ENCODE measurements at places on chromosomes 2 and 18.

DNA sequence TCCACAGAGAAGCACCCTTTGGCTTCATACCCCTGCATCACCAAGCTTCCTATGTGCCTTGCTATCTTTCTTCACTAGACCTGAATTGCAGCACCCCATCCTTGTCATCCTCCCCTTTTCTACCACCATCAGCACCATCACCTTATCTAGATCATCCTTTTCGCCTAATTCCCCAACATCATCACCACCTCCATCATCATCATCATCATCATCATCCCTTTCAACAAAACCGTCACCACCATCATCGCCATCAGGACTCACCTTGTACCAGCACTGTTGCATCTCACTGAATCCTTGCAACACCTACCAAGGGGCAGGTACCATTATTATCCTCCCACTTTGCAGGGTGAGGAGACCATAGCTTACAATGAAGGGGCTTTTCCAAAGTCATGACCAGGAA is 10.8 kb upstream of the ECEL1 start:
- DNase-seq: no peak

- no peak for DNase-seq
Observed at GRCh38 chr2:71926876-71927756, 220.5 kb downstream of the CYP26B1 start.

DNA sequence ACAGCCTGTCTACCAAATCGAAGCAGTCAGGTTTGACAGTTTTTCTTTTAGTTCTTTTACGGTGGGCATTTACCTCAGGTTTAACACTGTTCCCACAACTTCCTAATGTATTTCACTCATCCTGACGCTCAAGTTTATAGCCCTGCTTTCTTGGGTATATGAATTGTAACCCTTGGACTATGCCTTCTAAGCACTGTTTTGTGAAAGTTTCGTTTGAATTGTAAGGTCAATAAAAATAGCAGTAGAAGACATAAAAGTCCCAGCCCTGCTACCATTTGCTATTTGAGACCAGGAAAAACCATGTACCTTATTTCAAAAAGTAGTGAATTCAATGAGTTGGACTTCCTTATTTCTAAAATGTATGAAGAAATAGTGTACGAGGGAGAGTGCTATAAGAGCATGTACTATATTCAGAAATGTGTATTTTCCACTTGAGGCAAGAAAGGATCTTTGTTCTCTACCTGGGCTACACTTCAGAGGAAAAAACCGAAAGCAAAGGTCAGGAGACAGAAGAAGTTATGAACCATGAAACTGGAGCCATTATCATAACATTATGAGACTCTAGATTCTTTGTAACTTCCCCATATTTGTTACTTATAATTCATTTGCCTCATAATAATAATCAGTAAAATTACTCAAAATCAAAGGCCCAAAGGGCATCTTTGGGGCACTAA is 1.9 kb upstream of the ZC3H15 start:
- no peak for DNase-seq

GRCh38 chr18:518081-518480 is 17.6 kb upstream of the COLEC12 start:
- no peak for DNase-seq

DNA sequence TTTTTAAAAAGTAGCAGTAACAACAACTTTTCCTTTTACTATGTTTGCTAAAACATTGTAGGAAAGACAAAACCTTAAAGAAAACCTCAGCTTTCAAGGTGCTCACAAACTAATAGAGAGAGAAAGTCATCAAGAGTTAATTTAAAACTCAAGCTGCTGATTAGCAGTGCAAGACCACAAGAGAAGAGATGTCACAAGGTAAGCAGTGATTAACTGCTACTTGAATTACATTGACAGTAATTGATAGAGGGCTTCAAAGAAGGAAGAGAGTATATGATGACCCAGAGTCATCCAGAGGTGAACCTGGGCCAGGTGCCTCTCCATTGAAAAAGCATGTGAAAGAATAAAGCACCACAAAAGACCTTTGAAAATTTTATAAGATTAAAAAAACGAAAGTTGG is 939.6 kb upstream of the CNTNAP5 start:
- DNase-seq: no peak

DNA sequence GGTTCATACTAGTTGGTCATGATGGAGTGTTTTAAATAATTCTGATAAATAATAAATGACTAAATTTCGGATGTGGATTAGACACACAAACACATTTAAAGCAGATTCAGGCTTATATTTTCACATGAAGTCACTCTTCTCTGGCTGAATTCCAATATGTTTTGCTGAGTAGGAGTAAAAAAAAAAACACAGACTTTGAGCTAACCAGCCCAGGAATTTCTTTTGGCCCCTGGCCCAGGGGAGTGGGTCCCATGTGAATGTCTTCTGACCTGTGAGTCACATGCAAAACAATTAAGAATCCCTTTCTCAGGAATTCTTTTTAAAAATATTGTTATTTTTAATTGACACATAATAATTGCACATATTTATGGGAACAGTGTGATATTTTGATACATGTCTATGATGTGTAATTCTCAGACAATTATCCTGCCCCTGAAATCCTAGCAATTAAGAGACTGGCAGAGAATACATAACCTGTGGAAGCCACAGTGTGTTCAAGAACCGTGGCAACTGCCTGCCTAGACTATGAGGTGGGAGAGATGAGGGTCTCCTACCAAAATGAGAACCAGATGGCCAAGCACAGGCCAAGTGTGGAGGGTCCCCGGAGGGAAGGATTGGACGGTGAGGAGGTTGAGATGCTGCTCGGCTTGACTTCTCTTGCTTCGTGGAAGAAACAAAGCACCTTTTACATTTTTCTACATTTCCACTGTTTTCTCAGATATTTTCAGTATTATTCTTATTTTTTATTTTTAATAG is 236.4 kb downstream of the PIEZO2 start:
- no peak for DNase-seq
